Esophagus squamous epithelium (tissue), 5 donors: ENCODE measurements at places on chromosomes 6 and 20.

GRCh38 chr6:147578159-147578558, 69.7 kb downstream of the SAMD5 start:
- no peak for DNase-seq

GRCh38 chr6:155333414-155333813, 19.1 kb upstream of the TFB1M start:
- no peak for DNase-seq

GRCh38 chr20:18705910-18706309, 107.7 kb upstream of the SCP2D1 start:
- DNase-seq, result no peak

GRCh38 chr6:43310624-43311023, 2.0 kb upstream of the CRIP3 start:
- no peak for DNase-seq

DNA sequence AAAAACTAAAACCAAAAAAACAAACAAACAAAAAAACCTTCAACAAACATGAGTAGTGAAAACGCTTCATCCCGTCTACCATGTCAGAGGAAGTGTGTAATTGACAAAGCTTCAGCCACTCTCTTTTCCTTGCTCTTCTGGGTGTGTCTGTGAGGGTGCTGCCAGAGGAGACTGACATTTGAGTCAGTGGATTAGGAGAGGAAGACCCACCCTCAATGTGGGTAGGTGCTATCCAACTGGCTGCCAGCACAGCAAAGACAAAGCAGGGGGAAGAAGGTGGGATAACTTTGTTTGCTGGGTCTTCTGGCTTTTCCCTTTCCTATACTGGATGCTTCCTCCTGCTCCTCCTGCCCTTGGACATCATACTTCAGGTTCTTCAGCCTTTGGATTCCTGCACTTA, 145.6 kb downstream of the TASP1 start:
- DNase-seq, result no peak

DNA sequence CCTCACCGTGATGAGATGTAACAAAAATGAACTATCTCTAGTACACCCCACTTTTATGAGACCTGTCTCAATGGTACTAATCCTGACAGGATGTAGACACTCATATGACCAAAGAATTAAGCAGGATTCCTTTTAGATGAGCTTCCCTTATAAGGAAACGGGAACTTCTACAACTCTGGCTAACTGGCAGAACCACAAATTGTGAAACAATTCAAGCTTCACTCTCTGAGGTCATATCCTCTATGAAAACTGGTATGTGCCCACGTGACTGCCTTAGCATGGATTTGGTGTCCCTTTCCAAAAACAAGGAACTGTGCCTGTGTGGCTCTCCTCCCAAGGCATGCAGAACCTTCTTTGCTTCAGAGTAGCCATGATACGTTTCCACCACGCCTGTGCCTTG, 14.1 kb upstream of the CPNE5 start:
- DNase-seq, result no peak

GRCh38 chr20:62740286-62741141, 31.9 kb downstream of the NTSR1 start:
- DNase-seq, result peak; percentile 57

GRCh38 chr20:24755411-24755922, 193.6 kb upstream of the CST7 start:
- no peak for DNase-seq

DNA sequence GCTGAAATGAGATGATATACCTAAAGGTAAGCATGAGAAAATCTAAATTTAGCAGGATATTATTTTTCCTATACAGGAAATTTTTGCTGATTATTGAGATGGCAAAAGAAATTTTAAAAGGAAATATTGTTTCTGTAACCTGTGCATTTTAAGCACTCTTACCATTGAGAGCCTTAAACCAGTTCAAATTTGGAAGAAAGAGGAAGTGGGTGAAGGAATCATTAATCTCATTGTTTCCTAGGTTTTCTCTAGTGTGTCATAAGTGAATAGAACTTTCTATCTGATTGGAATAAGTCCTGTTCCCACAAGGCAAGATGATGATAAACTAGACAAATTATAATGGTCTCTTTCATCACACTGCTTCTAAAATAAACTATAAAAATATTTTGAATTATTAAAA, 22.4 kb upstream of the FKBP1C start:
- DNase-seq, result no peak

DNA sequence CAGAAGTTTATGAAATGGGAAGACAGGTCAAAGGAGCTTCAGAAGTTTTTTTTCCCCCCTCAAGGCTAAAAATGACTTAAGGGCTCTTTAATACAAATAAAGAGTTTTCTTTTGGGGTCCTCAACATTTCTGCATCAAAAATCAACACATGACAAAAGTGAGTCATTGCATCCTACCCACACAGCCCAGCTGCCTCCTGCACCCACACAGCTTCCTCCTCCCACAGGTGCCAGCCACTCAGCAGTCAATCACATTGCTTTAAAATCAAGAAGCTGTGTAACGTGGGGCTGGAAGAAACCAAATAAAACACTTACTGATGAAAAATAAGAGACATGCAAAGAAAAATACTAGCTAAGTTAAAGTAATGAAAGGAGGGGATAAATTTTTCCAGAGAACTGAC, 68.5 kb downstream of the MAP3K5 start:
- no peak for DNase-seq

DNA sequence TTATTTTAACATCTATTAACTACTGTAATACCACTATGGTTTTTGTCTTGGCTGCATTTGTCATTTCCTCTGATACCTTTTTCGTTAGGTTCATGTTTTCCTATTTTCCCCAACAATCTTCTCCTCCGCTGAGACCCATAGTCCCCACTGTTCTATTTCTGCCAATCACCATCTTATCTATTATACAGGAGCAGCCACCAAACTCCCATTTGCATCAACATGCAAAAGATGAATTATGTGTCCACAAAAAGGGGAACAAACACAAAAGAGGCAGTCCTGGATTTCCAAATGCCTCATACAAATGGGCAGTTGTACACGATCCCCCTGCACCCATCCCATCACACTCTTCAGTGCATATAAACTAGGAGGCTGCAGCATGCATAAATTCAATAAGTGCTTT, 121.7 kb upstream of the MYLIP start:
- no peak for DNase-seq

GRCh38 chr20:35238170-35238569, 11.7 kb downstream of the MMP24 start:
- no peak for DNase-seq

- no peak for DNase-seq
These were observed 5.5 kb upstream of the HBS1L start for GRCh38 chr6:135060076-135060475.
